ENCODE measurements at places on chromosomes 2 and 18. TPM values are rescaled to one million over a fixed set of nuclear protein-coding genes. Genes with fewer than 3 reads are reported as not detected.

- DNase-seq: no peak
Measured at GRCh38 chr2:208489687-208490086, 83.1 kb downstream of the PTH2R start.

GRCh38 chr2:50125246-50125645 lies 906.7 kb downstream of the NRXN1 start:
- no peak for DNase-seq

GRCh38 chr18:3305354-3305762 lies 43.4 kb downstream of the MYL12B start:
- no peak for DNase-seq

GRCh38 chr2:173346035-173346434 lies 8.6 kb upstream of the CDCA7 start:
- DNase-seq: no peak

- DNase-seq: no peak
Measured at GRCh38 chr2:40130251-40130994, 321.5 kb downstream of the SLC8A1 start.

DNA sequence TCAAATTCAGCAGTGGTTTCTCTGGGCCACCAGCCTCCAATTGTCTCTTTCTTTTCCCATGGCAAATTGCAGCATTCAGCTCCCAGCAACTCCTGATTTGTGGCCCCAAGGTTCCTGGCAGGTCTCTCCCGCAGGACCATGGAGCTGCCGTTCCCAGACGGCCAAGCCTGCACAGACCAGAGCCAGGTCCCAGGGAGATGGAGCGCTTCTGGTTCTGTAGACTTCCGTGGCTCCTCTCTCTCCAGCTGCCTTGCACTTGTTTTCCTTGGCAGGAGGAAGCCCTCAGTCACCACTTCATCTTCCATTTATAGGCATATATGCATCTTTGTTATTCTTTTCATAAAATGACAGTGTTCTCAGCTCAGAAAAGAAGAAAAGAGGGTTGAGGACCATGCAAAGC lies 21.7 kb downstream of the TNP1 start:
- DNase-seq: no peak

GRCh38 chr2:31088504-31089195 lies 49.6 kb downstream of the GALNT14 start:
- DNase-seq: no peak

The NMUR1 gene
- 0.30 TPM for total RNA-seq

The HOXD11 gene
- total RNA-seq: not detected

The ABCG5 gene
- total RNA-seq: 57.0 TPM

All from left lobe of liver (tissue), 2 donors.